ENCODE measurements at places on chromosomes 6 and 20.

DNA sequence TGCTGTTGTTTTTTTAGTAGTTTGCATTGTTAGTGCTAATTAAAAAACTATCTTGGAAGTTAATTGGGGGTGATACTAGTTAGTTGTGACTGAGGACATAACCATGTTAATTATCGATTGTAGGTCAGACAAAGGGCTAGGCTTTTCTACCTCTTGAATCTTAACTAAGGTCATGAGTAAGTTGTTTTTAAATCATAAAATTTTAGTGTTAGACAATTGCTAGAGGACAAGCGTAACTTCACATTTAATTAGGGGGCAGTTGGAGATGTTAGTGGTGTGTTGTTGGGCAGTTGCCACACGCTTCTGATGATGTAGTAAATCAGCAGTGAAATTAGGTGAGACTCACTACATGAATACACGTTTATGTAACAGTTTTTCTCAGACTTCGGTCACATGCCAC lies 619.1 kb upstream of the FLRT3 start:
- DNase-seq, result no peak

DNA sequence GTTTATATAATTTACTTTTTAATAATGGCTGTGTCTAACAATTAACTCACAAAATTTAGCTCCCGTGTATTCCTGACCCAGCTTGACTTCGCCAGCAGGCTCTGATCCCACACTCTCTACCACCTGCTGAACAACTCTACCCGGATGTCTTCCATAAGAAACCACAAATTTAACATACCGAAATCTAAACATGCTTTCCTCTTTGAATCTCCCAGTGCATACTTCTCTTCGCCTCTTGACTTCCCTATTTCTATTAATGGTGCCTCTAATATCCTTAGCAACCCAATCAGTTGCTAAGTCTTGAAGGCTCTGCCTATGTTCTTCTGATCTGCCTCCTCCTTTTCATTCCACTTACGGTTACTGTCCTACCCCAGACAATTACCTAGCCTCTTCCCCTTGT lies 4.6 kb upstream of the MYB start:
- no peak for DNase-seq

DNA sequence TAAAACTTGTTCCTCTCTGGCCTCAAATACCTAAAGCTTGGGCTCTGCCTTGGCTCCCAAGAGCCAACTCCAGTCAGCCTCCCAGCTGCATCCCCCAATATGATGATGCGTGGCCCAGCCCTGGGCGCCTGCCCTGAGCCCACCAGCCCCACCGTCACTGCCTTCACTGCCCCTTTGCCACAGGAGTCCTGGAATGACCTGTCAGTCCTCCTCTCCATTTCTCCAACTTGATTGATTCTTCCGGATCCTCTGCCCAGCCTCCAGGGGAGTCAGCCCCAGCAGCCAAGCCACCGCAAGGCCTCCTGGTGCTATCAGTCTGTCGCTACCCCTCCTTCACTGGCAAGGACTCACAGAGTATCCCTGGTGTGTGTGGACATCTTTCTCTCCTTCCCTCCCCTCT lies 96.7 kb upstream of the PMEPA1 start:
- no peak for DNase-seq

- peak; percentile 42 for DNase-seq
Measured at GRCh38 chr6:30938730-30939129, 2.0 kb upstream of the MUCL3 start.

GRCh38 chr6:7021301-7021700 lies 86.5 kb upstream of the RREB1 start:
- no peak for DNase-seq

DNA sequence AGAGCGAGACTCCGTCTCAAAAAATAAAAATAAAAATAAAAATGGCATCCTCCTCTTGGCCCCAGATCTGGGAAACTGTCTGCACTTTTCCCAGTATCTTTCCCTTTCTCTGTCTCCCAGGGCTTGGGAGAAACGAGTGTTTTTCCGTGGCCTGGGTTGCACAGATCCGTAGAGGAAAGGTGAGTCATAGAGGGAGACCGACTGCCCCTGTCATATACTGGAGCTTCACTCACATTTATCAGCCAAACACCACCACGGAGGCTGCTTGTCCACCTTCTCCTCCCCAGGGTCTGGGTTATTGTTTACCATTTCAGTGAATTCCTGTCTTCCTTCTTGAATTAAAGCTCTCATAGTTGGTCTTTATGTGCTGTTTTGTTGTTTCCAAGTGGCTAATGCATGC lies 31.9 kb upstream of the EIF2S2 start:
- DNase-seq, result no peak

All from posterior cingulate gyrus (tissue), 11 donors.